Activated T-helper 2 cell treated with anti-CD3 and anti-CD28 coated beads, Interferon-gamma antibody, Interleukin-2, Interleukin-4, amounts not matched to agents 10 μg/mL and 5 μg/mL and 100 μg/mL, durations not matched to agents 14 hours and 24 hours and 36 hours (primary cell): ENCODE measurements at places on chromosomes 7 and 10.

DNA sequence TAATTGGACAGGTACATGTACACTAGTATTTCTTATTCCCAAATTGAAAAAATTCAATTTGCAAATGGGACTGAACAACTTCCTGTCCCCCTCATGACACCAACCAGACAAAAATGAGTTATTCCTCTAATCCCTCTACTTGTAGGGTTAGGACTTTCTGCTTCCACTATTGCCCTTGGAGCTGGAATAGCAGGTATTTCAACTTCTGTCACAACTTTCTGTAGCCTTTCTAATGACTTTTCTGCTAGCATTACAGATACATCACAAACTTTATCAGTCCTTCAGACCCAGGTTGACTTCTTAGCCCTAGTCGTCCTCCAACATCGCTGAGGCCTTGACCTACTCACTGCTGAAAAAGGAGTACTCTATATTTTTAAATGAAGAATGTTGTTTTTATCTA, 6.4 kb downstream of the CYP3A7 start:
- no peak for DNase-seq

- no peak for DNase-seq
These were observed 1.5 kb downstream of the ENTPD7 start for GRCh38 chr10:99660662-99661376.

GRCh38 chr7:4071370-4072058, 610.6 kb upstream of the FOXK1 start:
- DNase-seq = no peak

GRCh38 chr7:36005293-36005692, 147.8 kb upstream of the EEPD1 start:
- DNase-seq = no peak

- DNase-seq = no peak
These were observed 112.2 kb upstream of the GPR26 start for GRCh38 chr10:123553810-123554430.

DNA sequence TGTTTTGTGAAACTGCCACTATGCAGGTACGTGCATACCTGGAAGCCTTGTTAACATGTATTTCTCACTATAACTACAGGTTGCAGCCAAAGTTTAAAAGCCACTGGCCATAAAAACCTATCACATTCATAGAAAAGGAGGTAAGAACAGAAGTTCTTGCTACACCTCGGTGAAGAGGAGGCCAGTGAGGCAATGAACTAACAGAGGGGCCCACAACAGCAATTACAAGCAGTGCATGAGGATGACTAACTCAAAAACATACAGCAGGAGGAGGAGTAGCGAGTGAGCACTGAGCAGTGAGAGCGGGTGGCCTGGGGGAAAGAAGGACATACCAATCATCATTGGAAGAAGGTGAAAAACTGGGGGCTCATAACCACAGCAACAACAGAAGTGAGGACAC, 51.6 kb downstream of the NUDCD3 start:
- no peak for DNase-seq

- DNase-seq = no peak
These were observed 636.6 kb upstream of the FOXK1 start for GRCh38 chr7:4045450-4045849.

DNA sequence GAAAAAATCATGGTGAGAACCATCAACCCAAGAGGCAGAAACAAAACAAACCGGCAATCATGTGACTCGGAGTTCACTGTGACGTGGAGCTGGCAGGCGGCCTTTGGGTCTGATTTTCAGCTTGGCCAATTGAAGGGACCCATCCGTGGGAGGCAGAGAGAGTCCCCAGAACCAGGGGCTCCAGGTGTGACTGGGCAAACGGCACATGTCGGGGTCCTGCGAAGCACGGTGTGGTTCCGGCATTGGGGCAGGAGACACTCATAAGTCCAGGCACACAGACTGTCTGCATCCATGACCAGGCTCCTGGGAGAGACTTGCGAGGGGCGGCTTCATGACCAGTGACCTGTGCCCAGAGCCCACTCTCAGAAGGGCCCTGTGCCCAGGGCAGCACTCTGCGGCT, 12.6 kb upstream of the CNPY1 start:
- no peak for DNase-seq

GRCh38 chr7:27161721-27162560, 3.4 kb downstream of the HOXA9 start:
- no peak for DNase-seq

- DNase-seq = no peak
These were observed 111.6 kb downstream of the HTR5A start for GRCh38 chr7:155181768-155182167.
